Stimulated activated CD4-positive, alpha-beta T cell treated with anti-CD3 and anti-CD28 coated beads, Interleukin-4, amount 100 ng/mL, for 4 hours (primary cell): ENCODE measurements at places on chromosomes 7 and 10.

GRCh38 chr7:57308631-57309408, 141.2 kb upstream of the ZNF716 start:
- no peak for DNase-seq

DNA sequence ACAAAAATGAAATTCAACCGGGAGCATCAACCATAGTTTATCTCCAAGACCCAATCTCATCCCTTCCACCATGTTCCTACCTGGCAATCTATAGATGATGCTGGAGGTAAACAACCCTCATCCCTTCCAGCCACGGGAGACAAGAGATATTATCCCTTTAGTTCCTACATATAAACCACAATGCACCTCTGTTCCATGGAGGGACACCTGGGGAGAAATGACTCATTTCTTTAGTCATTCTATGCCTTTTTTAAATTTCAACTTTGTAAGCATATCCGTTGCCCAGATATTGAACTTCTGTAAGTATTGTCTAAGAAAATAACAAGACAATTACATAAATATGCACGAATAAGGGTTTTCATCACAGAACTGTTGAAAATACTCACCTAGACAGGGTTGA, 15.5 kb upstream of the SFMBT2 start:
- DNase-seq: no peak

DNA sequence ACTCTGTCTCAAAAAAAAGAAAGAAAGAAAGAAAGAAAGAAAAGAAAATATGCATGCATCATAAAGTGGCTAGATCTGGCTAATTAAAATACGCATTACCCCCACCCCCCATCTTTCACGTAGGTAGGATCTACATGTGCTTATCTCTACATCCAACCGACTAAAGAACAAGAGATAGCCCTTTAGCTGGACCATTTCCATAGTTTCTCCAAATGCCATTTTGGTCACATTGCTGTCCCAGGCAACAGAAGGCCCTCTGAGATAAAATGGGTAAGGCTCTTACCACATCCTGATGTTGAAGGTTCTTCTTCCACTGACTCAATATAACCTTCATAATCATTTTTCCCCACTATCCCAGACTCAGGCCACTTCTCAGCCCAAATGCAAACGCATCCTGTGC, 31.5 kb downstream of the PIK3AP1 start:
- no peak for DNase-seq

DNA sequence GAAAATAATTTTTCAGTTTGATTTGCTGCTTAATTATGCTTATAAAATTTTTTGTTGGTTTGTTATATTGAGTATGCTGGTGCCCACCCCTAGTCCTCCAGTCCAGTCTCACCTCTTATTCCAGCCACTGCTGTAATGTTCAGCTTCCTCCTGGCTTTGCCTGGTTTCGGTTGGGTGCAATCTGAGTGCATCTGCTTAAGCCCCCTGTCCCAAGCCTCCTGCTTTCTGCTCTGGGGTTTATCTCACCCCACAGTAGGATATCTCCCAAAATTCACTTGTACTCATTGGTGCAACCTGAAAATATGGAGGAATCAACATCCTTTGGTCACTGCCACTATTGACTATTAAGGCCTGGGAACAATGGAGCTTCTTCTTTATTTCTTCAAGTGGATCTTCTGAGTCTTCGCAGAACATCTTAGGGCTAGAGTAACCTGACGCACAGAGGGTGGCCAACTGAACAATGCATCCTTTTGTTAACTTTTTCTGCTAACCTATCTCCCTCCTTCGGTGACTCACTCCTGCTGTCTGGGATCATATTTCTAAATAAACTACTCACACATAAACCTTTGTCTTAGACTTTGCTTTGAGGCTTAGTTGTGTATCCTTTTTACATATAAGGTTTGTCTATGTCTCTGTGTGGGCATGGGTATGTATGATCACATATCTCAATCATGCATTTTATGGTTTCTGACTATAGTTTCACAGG, 19.1 kb upstream of the SOSTDC1 start:
- no peak for DNase-seq

DNA sequence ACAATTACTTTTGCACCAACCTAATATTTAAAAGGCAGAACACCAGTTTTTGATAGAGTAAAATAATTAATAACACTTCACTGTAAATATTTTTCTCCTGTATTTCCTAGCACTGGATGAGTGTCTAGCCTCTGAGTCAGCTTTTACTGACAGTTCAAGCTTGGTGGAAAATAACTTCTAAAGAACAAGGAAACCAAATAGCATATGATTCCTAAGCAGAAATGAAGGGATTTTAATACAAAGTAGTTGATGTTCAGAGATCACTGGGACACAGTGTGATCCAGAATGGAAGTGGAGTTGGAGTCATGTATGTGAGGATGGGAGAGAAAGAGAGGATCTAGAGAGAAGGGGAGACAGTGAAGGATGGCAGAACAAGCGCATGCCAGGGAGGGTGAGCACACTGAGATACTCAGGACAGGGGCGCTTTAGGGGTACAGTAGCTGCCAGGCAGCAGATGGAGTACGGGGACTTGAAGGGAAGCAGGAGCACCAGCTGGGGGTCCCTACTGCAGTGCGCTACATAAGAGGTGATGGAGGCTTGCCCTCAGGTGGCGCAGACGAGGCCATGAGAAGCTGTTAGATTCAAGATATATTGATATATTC, 117.9 kb upstream of the KLF6 start:
- DNase-seq: no peak

DNA sequence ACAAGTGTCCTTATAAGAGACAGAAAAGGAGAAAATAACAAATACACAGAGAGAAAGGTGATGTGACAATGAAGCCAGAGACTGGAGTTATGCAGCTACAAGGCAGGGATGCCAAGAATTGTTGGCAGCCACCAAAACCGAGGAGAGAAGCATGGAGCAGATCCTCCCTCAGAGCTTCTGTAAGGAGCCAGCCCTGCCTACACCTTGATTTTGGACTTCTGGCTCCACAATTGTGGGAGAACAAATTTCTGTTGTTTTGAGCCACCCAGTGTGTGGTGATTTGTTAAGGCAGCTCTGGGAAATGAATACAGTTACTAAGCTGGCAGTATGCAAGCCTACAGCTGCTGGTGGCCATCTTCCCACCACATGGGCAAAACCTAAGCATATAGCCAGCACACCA, 163.6 kb downstream of the GRM8 start:
- DNase-seq: no peak

DNA sequence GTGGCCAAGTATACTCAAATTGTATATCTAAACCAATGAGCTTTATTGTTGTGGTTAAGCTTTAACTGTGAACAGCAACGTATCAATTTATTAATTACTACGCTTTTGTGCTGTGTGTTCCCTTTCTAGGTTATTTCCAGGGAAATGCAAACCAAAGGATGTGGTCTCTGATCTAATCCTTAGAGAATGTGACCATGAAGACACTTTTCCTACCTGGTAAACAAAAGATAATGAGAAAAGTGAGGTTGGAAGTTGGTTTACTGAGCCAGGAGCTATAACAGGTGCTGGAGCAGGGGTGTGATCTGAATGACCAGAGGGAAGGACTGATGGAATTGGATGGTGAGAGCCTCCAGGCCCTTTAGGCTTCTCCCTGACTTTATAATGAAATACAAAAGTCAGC, 25.4 kb upstream of the CALU start:
- no peak for DNase-seq

DNA sequence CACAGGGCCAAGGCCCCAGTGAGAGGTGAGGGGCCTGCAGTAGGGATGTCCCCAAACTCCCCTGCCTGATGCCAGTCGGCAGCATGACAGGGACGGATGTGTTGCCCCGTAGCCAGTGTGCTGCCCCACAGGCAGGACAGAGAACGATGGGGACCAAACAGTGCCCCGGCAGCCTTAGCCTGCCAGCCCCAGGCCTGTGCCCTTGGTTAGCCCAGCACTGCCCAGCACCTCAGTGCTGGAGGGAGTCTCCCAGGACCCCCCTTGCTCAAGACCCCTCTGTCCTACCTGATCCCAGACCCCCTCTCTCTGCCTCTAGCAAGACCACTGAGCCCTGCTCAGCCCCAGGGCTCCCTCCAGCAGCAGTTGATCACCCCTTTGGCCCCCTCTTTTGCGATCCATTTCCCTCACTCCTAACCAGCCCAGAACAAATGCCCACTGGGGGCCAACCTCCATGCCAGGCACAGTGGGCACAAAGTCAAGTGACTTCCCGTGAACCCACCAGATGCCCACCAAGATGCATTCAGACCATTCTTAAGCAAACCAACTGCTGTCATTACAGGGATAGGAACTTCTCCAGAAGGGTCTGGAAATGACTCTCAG, 34.0 kb downstream of the OAT start:
- DNase-seq: no peak

DNA sequence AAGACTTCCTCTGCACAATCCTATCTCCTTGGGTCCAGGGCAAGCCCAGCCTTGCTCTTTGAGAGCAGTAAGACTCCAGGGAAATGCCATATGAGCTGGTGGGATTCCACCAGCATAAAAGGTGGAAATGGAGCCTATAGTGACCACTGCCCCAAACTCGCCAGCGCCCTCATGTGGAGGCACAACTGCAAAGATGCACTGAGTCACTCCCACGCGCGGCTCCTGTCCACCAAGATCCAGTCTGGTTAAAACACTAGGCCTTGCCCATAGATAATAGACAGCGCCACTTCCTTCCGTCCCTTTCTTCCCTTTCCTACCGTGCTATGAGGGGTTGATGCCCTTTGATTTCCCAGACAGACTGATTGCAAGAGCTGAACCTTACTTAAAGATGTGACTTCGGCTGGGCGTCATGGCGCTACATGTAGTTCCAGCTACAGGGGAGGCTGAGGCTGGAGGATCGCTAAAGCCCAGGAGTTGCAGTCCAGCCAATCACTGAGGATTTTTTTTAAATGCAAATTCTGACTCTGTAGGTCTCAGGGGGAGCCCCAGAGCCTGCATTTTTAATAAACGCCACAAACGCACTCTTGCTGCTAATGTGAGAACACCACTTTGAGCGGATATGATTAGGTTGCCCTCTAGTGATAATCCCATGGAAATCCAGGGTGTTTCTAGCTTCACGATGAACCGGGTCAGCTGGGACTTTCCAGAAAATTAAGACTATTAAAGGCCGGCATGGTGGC, 136.5 kb downstream of the EPC1 start:
- DNase-seq: no peak

DNA sequence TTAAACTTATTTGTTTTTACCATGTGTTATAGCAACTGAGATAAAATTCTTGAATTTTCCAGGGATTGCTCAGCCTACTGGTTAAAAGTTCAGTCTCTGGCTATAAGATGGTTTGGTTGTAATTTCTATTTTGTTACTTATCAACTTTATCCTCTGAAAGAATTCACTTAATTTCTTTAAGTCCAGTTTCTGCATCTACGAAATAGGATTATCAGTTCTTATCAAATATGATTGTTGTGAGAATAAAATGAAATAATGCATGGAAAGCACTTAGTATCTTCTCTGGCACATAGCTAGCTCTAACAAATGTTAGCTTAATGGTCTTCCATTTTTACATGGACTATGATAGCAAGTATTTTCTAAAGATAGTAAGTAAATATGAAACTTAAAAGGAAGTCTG, 53.3 kb downstream of the SEMA3D start:
- DNase-seq: no peak

DNA sequence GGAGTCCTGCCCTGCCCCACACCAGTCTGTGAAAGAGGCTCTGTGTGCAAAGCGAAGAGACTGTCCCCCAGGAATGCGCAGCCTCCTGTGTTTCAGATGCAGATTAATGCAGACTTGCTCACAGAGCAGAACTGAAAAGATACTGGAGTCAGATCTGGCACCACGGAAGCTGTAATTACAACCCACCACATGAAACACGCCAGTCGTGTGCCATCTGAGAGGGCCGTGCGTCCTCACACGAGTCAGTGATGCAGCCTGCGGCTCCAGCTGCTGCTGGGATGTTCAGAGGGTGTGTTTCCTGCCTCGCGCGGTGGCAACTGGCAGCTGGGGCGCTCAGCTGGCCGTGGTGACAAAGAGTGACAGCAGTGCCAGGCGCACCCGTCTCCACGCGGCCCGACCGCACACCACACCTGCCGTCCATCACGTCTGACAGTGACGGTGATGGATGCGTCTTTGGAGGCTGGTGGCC, 50.0 kb downstream of the NKX6-2 start:
- DNase-seq: no peak

DNA sequence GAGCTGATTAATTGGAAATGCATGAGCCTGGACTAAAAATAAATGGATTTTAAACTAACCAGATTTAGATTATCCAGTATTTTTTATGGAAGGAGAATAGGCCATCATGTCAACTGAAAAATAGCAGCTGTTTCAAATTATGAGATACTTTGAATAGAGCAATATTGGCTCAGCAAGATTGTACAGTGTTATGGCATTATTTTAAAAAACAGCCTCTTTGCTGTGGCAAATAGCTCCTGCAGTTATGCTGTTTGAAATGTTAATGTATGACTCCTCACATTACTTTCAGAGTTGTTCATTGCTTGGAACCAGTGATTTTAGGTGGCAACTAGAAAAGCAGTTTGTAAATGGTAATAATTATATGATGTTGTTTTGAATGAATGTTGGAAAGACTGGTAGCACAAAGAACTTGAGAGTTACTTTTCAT, 244.5 kb downstream of the KIAA1217 start:
- no peak for DNase-seq

DNA sequence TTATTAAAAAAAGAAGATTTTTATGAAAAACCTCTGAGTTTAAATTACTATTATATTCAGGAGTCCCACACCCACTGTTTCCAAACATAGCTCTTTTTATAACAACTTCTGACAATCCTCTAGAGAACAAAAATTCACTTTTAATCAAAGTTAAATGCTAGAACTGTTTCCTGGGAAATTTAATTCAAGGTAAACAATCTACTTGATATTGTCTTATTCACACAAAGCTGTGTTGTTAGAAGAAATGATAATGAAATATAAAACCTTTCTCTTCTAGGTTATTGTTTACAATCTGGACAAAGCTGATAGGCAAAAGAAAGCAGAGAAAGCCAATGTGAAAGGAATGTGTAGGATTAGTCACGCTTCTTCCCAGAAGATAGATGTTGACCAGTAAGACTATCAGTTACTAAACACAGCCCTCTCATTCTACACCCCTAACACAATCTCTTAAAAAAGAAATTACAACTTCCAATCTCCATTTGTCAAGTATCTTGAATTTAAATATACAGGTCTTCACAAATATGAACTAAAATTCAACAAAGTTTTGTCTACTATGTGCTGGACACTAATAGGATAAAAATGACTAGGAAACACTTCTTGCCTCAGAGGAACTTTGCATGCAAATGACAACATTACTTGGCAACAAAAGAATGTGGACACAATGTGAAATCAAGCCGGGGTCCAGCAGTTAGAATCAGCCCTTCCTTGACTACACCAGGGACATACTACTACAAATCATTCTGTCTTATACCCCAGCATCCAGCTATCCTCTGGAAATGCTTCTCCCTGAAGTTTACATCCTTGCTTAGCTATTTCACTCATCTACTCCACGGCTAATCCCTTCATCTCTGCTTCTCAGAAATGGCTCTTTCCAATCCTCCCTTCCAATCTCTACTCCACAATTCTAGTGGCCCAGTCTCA, 123.7 kb downstream of the IMMP2L start:
- DNase-seq: no peak

DNA sequence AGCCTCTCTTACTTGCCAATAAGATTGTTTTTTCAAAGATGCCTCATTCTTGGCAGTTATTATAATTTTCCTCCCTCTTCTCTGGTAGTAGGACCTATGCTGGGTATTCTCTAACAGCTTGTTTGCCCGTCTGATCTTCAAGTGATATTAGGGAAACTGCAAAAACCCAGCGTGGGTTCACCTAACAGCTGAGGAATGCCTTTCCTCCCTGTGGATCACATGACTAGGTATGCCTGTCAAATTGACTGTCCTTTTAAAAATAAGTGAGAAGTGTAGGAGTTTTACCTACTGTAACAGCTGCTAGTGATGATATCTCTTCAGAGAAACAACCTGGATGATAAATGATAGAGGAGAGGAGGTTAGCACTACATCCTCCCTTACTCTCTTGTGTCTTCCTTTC, 22.0 kb downstream of the HECTD2 start:
- DNase-seq: no peak
